8988T (cell line): ENCODE measurements at places on chromosomes 13 and 19.

GRCh38 chr13:49407068-49407467 lies 36.8 kb downstream of the CAB39L start:
- DNase-seq, result no peak

- no peak for DNase-seq
Observed at GRCh38 chr19:43966079-43966694, 15.2 kb downstream of the ZNF221 start.

DNA sequence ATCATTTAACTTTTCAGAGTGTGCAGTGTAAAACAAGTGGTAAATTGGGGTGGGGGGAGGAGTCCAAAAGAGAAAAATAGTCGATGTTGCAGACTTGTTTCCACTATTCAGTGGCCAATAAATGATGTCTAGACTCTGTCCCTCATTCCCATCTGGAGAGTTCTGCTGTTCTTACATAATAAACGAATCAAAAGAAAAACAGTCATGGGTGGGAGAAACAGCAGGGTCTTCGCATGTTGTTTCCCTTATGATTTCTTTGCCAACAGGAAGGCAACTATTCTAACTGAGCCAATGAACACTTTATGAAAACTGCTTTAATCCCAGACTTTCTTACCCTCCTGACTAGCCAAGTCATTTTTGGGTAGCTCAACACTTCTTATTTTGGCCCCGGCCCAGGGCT lies 615.5 kb downstream of the FGF9 start:
- no peak for DNase-seq

DNA sequence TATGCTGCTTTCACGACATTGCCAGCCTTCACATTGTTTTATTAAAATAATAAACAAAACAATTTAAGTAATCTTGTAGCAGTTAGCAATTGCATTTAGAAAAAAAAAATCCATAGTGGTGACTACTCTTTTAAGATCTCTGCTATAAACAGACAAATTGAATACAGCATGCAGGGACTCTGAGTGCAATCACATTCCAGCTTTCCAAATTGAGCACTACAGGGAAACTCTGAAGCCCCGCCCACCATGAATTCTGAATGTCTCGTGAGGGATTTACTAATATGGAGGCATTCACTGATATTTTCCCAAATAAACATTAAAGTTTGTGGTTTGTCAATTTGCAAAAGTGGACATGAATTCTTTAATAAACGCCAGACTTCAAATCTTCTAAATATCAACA lies 698.8 kb downstream of the LIG4 start:
- no peak for DNase-seq

GRCh38 chr19:43651758-43652545 lies 12.3 kb upstream of the CADM4 start:
- DNase-seq, result no peak

DNA sequence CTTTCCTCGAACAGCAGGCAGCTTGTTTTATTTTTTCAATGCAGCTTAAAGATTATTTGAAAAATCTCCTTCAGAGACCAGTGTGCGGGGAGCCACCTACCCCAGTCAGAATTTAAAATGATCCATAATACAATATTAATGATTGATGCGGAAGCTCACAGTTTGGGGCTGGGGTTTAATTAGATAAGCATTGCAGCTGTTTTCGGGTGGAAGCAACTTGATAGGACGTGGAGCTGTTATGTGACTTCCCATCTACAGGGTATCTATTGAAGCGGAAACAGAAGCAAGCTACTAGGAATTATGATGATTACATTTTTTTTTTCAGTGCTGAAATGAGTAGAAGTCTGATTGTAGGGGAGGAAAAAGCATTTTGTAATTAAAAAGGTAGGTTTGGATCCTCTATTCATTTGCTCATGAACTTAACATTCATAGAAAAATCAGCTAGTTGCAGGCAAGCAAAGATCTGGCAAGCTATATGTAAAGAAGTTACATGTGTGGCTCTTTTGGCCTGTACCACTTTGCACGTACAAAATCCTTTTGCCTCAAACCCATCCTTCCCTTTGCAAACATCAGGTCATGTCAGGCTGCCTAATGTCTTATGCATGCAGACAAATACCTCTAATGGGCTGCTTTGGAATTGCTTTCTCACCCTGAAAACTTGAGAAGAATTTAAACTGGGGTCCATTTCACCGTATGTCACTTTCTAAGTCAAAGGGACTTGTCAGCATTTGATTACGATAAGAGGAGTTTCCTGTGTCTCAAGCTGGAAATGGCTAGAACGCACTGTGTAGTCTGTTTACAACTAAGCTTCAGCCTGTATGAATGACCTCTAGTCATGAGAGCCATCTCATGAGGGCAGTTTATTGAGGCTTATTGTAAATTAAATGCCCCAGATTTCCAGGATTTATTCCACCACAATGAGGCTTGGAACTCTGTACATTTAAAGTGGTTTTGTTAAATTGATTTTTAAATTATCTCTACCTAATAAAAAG lies 267.1 kb upstream of the TMTC4 start:
- DNase-seq, result no peak

GRCh38 chr13:37306778-37307544 lies 201.5 kb upstream of the CSNK1A1L start:
- DNase-seq, result no peak
